ENCODE measurements at places on chromosomes 6 and 20.

DNA sequence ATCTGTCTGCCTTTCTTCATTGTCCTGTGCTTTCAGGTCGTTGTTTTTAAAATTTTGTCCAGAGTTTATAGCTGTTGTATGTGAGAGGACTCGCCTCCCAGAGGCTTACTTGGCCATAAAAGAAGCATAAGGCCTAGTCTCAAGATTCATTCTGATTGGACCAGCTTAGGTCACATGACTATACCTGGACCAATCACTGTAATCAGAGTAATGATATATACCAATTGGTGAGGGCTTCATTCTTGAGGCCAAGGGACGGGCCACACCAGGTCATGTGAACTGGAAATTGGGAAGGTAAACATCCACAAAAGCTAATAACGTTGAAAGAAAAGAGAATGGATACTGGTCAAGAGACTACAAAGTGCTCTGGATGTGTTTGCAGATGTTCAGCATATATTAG, 141.4 kb upstream of the SULF2 start:
- no peak for DNase-seq

DNA sequence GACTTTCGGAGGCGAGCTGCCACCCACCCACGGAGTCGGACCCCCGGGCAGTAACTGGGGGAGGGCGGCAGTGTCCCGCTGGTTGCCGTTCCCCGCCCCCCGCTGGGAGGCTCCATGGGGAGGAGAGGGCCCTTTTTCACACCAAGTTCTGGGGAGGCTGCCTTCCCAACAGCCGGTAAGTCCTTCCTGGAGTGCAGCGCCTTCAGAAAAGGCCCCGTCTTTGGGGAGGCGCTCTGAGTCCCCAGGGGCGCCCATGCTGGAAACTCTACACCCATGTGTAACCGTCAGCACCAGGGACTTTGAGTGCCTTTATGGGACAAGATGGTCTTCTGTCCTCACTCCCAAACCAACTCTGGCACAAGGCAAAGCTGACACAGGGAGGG, 430 bp upstream of the SOX18 start:
- DNase-seq = no peak

- no peak for DNase-seq
Observed at GRCh38 chr6:128919412-128920180, 36.7 kb downstream of the LAMA2 start.

GRCh38 chr6:127900935-127901334, at the start of gene THEMIS:
Gene THEMIS (minus strand): TSS chr6:127901058. CDS start chr6:127900932, 126 bp downstream.
- no peak for DNase-seq

- no peak for DNase-seq
Observed at GRCh38 chr6:1780251-1780867, 170.6 kb downstream of the FOXC1 start.

GRCh38 chr6:1995636-1996035, 249.8 kb downstream of the GMDS start:
- no peak for DNase-seq

DNA sequence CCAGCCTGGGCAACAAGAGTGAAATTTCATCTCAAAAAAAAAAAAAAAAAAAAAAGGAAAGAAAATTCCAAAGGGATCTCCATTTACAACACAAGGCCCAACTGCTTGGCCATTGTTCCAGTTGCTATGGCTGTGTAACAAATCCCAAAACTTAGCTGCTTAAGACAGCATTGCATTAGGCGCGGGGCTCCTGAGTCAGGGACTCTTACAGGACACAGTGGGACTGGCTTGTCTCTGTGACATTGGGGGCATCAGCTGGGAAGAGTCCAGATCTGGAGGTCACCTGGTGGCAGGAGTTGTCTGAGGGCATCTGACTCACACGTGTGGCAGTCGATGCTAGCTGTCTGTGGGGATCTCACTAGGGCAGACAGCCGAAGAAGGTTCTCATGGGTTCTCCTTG, 35.6 kb downstream of the TTLL9 start:
- DNase-seq = no peak

DNA sequence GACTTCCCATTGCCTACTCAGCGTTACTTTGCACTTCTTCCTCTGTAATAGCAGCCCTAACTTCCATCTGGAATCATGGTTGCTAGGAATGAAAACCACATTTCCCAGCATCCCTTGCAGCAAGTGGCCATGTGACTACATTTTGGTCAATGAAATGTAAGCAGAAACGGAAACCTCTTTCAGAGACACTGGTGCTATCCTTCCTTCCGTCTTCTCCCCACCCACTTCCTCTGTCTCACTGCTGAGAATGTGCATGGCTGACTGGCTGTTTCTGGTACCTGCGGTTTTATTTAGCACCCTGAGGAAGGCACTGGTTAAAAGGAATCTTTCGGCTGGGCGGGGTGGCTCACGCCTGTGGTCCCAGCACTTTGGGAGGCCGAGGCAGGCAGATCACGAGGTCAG, 107.4 kb downstream of the SCML4 start:
- DNase-seq = no peak

GRCh38 chr6:170597278-170597677, 12.8 kb upstream of the PDCD2 start:
- DNase-seq = no peak

GRCh38 chr6:108102965-108103364, 28.4 kb upstream of the OSTM1 start:
- no peak for DNase-seq

GRCh38 chr6:44779130-44779826, 391.8 kb downstream of the CDC5L start:
- no peak for DNase-seq

GRCh38 chr6:148175550-148176188, 167.0 kb upstream of the SASH1 start:
- no peak for DNase-seq

Data from NCI-H2029 (cell line).